ENCODE measurements at places on chromosomes 5 and 9.

DNA sequence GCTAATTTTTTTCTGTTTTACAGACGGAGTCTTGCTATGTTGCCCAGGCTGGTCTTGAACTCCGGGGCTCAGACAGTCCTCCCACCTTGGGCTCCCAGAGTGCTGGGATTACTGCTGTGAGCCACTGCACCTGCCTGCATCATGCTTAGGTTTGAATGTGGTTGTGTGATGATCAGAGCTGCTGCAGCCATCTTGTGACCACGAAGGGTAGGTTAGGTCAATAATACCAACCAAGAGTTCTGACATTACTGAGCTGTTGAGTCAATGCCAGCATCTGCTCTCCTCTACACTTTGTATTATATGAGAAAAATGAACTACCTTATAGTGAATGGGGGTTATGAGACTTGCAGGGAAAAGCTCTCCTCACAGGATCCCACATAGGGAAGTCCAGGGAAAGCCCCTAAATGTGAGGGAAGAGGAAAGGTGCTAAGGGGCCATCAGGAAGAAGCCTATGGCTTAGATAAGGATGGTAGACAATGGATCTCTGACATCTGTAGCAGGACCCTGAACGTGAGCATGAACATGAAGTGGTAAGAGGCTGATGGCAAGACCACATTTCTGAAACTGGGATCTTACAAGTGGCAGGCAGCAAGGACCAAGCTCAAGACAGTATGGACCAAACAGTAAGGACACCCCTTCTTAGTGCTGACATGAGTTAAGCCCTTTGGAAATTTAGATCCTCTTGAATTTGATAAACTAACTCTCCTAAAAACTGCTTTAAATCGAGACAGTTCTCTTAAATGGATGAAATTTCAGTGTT is 75.7 kb upstream of the ZNF169 start:
- DNase-seq = no peak

DNA sequence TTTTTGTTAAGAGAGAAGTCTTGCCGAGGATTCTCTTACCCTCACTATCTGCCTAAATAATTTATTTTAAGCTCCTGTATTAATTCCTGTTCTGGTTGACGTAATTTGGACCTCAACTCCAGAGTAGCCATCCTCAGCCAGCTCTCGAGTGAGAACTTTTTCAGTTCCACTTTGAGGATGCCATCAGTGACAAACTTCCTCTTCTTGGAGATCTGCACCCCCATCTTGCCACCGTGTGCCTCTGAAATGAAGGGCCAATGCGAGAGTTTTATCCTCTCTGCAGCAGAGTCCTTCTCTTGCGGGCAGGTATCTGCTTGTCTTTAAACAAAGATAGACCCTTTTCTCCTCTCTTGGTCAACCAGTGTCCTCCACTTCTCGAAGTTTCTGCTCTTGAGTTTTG is 19.5 kb upstream of the TMEM174 start:
- no peak for DNase-seq

DNA sequence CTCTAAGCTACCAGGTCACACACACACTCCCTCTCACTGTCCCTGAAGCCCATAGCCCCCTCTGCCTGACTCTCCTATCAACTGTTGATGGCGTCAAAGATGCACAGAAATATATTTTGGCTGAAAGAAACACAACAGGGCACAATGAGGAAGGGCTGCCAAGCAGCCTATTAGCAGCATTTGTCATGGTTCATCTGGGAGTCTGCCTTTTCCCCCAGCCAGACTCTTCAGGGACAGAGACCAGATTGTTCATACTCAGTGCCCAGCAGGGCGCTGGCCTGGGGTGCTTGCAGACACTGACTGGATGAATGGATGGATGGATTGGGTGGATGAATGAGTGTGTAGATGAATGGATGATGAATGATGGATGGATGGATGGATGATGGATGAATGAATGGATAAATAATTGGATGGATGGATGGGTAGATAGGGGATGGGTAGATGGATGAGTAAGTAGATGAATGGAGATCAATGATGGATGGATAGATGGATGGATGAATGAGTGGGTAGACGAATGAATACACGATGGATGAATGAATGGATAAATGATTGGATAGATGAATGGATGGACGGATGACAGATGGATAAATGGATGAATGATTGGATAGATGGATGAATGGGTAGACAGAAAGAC is 90.5 kb downstream of the ADAMTS2 start:
- no peak for DNase-seq

- no peak for DNase-seq
Observed at GRCh38 chr9:107730666-107731065, 241.1 kb upstream of the KLF4 start.

- DNase-seq = no peak
Observed at GRCh38 chr5:175874462-175875139, 3.2 kb downstream of the CPLX2 start.

DNA sequence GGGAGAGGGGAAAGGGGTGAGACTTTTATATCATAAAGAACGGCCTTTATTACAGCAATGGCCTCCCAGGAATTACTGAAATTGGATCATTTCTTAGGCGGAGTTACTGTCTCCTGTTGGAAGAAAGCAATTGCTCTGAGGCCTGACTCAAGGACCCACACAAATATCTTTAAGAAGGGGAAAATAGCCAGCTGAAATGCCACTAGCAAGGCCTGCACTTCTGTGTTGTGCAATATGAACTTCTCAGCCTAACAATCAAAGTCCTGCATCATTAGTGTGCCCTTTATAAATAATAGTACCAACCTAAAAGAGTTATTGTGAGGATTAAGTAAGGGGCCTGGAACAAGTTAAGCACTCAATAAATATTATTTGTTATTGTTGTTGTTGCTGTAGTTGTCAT is 30.1 kb upstream of the TRIM32 start:
- no peak for DNase-seq

DNA sequence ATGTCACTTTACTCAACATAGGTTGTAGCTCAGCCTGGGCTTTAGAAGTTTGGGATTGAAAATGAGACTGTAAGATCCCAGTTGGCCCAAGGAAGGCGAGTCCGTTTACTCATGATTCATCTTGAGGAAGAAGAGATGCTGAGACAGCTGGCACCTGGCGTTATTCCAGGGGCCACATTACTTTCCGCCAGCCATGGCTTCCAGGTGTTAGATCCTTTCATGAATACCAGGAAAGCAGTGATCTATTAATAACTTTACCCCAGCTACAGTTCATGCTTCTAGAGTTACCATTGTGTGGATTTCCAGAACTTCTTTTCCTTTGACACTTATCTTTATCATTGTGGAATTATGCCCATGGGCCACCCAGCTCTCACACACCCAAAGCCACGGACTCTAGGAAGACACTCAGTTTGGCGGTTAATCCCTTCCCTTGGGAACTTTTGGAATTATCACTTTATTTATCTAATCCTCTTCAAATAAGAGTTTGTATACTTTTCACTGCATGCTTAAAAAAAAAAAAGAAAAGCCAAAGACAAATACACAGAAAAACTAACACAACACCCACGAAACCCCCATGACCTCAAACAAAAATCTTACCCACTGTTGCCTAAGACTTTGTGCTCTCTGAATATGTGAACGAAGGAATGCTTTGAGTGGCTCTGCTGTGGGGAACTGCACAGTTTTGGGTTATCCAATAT is 26.9 kb downstream of the RAI14 start:
- DNase-seq = no peak

DNA sequence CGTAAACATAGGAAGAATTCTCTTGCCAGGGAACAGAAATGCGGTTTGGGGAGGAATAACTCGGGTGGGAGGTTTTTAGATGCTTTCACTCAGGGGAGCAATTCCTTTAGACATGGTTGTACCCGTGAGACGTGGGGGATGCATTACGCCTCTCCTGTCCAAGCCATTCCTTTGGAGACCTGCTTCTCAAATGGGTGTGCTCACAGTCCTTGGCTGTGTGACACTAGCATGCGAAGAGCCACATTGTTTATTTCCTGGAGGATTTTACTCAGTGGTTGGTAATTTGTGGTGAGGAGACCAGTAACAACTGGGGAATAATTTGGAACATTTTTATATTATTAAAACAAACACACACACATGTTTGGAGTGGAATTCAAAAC is 18.5 kb downstream of the COL15A1 start:
- DNase-seq = peak; percentile 70

DNA sequence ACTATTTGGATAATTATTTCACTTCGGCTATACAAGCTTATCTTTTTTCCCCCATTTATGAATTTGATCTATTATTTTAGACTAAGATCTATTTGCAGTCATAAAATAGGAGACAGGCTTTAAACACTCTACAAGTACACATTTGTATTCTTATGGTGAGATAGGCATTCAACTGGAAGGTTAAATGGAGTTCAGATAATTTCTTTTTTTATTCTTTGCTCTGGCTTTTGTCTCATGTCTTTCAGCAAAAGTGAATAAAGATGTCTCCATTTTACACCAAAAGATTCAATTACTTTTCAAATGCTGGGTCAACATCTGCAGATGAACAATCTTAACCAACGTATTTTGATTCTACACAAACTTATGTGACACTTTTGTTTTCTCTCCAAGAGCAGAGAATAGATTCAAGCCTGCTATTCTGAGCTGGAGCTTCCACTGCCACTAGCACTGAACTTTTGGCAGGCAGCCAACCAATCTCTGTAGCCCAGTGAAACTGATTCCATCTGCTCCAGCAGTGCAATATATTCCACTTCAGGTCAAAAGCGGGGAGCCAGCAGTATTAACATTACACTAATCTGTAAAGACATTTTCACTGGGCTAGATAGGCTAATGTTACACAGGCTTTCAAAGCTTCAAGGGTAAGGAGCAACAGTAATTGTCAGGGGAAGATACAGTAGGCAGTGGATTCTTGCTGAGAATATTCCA is 452.0 kb upstream of the ZNF608 start:
- DNase-seq = peak; percentile 89

- no peak for DNase-seq
Observed at GRCh38 chr5:176625966-176626875, 4.1 kb downstream of the SNCB start.

DNA sequence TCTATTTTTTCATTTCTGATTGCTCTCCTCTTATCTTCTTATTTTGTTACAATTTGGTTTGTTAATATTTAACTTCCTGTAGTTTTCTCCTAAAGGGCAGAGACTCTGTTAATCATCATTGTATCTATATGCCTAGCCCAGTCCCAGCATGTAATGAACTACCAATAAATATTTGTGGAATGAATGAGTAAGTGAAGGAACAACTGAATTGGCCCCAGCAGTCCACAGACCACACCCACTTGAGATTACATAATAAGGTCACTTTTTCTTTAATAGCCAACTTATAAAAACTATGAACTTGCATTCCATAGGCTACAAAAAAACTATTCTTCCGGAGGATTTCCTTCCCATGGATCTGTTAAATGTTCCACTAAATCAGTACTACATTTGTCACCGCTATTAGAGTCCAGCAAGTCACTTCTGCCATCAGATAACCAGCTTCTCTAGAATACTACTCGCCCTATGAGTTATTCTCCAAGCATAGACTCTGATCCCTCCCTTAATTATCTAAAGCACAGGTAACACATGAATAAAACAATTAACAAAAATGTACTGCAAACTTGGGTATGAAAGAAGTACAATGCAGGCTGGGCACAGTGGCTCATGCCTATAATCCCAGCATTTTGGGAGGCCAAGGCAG is 27.5 kb upstream of the TNPO1 start:
- no peak for DNase-seq

- no peak for DNase-seq
Observed at GRCh38 chr5:132223861-132224260, 3.8 kb downstream of the P4HA2 start.

- DNase-seq = no peak
Observed at GRCh38 chr5:134512661-134512999, 12.8 kb upstream of the JADE2 start.

- DNase-seq = no peak
Observed at GRCh38 chr9:87250205-87250604, 247.5 kb upstream of the DAPK1 start.

- DNase-seq = no peak
Observed at GRCh38 chr5:168162464-168162863, 129.0 kb upstream of the WWC1 start.

- peak; percentile 21 for DNase-seq
Observed at GRCh38 chr5:75368391-75368790, 31.4 kb downstream of the HMGCR start.

GRCh38 chr9:134607971-134608370 is 33.6 kb upstream of the COL5A1 start:
- peak; percentile 49 for DNase-seq

- DNase-seq = no peak
Observed at GRCh38 chr9:135729480-135729879, 27.5 kb downstream of the KCNT1 start.

- no peak for DNase-seq
Observed at GRCh38 chr9:113577525-113578261, 114.2 kb downstream of the RGS3 start.

GRCh38 chr5:36861871-36862270 is 14.7 kb upstream of the NIPBL start:
- DNase-seq = no peak

- DNase-seq = no peak
Observed at GRCh38 chr5:16609412-16609811, 7.4 kb downstream of the RETREG1 start.

DNA sequence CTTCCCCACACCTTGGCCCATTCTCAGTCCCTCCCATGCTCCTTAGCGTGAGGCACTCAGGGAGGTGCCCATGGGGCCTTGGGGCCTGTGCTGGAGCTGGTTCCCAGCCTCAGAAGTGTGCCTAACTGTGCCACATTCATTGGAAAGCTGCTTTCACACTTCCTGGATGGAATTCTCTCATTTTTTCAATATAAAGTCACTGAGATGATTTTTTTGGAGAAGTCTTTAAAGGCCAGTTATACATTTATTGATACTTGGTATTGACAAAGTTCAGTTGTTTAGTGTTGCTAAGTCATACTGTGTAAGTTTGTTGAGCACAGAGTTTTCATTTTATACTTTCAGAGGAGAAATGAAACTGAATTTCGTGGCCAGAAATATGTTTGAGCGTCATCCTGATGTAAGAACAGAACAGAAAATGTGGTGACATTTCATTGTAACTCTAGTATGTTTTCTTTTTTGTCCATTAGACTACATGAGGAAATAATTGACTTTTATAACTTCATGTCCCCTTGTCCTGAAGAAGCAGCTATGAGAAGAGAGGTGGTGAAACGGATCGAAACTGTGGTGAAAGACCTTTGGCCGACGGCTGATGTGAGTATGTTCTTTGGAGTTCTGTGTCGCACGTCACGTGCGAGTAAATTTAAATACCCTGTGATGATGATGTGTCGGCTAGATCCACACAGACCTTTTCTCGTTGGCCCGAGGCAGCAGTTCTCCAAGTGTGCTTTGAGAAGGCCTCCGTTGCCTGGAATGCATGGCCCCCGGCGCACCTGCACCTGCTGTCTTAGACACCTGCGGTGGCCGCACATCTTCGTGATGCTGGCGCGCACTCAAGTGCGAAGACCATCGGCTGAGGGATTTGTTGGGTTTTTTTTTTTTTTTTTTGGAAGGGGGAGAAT is 24.1 kb downstream of the TENT4A start:
- no peak for DNase-seq

DNA sequence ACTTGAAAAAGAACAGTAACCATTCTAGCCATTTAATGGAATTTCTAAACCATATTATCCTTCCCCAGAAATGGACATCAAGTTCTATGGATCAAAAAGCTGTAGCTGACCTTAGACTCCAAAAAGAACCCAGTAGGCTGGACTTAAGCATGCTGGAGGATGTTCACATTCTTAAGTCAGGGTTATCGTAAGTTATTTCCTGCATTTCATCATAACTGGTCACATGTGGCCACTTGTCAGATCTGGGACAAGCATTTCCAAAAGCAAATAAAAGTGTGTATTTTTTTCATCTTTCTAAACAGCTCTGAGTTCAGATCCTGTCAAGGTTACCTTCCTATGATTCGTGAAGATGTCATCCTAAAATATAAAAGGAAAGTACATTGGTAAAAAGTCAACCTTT is 274.5 kb upstream of the PTGER4 start:
- no peak for DNase-seq
